ENCODE measurements at places on chromosomes 12 and 14.

DNA sequence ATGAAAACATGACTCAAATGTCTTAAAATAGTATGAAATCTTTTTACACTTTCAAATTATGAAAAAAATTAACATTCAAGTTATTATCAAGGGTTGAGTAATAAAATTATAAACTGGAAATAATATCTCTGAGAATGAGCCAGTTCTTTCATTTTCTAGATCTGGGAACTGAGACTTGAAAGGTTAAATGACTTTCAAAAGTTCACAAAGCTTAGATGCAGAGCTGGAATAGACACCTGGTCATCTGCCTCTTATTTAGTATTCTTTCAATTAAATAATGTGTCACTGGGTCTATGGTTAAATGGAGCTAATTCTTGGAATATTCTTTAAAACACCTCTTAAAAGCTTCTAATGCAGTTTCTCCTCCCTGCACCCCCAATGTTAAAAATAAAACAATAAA lies 86.6 kb downstream of the CDK17 start:
- DNase-seq, result no peak

GRCh38 chr12:115946867-115947695 lies 330.4 kb downstream of the MED13L start:
- DNase-seq, result no peak

GRCh38 chr14:45222485-45223262 lies 30.3 kb downstream of the MIS18BP1 start:
- DNase-seq, result no peak

DNA sequence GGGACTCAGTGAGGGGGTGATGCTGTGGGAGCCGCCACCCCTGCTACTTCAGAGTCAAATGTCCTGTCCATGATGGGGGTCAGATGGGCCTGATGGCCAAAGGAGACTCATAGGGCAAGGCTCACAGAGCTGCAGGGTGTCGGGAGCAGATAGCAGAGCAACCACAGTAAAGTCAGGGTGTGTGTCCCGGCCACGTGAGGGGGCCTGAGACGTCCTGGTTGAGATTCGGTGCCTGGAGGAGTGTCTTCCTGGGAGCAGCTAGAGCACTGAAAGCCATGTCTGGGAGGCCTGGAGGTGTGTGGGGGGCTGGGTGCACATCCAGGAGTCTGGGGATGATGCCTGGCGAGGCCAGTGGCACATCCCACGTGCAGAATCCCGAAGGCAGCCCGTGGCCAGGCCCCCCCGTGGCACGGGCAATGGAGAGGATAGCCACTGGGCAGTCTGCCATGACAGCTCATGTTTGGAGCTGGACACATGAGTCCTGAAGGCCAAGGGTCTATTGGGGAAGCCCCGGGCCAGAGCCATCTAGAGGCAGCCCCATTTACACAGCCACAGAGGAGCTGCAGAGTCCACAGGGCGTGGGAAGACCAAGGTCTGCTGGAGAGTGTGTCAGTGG lies 308.0 kb upstream of the SFSWAP start:
- no peak for DNase-seq

- no peak for DNase-seq
These were observed 156.0 kb upstream of the PLEKHG7 start for GRCh38 chr12:92546635-92547348.

DNA sequence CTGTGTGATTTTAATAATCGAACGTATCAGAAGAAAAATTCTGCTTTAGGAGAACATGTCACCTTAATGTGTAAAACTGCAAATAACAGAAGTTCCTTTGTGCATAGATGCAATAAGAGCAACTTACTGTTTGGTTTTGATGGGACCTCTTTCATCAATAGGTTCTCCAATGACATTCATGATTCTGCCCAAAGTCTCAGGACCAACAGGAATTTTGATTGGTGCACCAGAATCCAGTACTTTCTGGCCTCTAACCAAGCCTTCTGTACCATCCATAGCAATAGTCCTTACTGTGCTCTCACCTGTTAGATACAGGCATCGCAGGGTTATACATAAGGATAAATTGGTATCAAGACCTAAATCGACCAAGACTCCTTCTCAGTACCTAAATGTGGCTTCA lies 1.1 kb downstream of the ATP5F1B start:
- DNase-seq, result no peak

DNA sequence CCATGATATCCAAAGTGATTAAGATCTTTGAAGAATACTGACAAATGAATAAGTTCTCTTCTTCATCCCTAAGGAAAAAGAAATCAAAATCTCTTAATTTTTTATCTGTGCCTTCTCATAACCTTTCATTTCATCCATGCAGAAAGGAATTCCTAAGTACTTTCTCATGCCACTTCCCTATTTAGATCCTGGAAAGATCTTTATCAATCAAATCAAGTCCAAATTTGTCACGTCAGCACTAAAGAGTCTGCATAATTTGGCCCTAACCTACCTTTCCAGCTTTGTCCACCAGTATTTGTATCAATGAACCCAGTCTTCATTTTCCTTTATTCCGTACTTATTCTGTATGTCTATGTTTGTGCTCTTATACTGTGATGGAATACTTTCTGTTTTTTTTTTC lies 41.2 kb downstream of the VEZT start:
- DNase-seq, result no peak

DNA sequence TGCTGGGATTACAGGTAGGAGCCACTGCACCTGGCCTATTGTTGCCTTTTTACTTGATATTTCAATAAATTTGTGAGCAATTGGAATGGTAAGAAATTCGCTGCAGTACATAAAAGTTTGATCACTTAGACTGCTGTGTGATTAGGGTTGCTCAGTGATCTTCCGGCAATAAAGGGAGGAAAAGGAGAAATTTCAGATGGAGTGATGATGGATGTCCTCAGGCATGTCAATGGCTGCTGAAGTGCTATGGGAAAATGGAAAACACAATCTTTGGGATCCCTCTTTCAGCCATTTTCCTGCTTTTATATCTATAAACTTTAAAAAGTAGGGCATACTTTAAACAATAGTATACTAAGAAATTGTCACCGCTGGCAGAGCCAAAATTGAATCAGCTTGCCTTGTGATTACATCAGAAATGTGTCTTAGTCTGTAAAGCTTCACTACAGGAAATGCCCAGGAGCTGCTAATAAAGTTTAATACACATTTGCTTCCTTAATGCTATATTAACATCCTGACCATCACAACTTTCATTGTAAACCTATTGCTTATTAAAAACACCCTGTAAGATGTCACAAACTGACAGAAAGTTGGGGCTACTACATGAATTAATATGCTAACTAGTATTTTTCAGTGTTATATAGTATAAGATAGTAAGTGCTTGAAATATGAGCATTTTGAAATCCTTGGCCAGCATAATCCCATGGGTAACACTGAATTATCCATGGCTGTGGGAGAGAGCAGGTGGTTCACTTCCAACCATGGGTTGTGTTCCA lies 13.7 kb upstream of the FBXL14 start:
- DNase-seq, result no peak

GRCh38 chr12:115267464-115267863 lies 583.5 kb upstream of the TBX3 start:
- DNase-seq, result no peak

GRCh38 chr12:65631621-65632111 lies 192.6 kb upstream of the HMGA2 start:
- peak; percentile 13 for DNase-seq

GRCh38 chr12:124734224-124734788 lies 129.4 kb downstream of the SCARB1 start:
- DNase-seq, result no peak

- DNase-seq, result no peak
These were observed 139.4 kb downstream of the MON2 start for GRCh38 chr12:62605981-62606380.

DNA sequence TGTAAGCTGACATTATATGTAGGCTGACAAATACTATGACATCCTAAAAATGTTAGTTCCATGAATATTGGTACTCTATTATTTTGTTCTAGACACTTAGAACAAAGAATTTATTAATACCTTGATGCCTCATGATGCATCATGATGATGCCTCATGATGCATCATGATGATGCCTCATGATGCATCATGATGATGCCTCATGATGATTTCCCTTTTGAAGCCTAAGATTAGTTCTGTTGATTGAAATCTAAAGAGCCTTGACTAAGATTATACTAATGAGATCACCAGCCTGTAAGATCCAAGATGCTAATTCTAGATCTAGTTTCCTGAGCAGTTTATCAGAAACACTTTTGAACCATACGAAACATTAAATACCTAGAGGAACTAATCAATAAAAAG lies 4.6 kb upstream of the CEP128 start:
- DNase-seq, result no peak

- no peak for DNase-seq
These were observed 63.9 kb downstream of the ITPK1 start for GRCh38 chr14:93051600-93052546.

- DNase-seq, result no peak
These were observed 41.7 kb downstream of the NUAK1 start for GRCh38 chr12:106097011-106097410.

DNA sequence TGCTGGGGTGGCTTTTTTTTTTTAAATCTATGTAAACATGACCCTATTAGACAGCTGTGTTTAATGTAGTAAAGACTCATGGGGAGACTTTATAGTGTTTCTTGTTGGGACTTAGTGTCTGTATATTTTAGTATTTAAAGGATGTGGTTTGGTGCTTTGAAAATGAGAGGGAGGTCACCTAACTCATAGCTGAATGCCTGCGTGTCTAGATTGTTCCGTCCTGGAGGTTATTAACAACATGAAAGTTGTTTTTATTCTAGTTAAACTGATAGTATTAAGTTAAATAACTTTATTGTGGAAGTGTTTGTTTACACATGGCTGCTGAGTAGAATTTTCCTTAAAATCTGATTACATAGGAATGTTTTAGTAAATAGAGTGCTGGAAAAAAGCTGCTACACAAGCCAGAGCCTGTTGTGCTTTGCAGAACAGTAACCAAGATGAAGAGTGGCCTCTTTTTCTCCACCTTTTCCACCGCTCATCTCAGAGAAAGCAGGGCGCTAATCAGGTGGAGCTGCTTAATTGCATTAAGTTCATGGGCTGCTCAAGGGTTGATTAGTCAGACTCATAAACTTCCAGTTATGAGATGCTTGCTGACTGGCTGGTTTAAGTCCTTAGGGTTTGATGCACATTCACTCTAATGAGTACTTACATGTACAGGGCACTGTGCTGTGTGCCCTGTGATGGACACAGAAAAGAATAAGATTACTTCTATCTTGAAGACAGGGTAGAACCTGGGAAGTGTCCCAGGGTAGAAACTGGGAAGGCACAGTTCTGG lies 62.7 kb downstream of the FBXO34 start:
- no peak for DNase-seq

GRCh38 chr14:75702616-75703261 lies 41.7 kb downstream of the TTLL5 start:
- no peak for DNase-seq

GRCh38 chr14:77556946-77557345 lies 58.3 kb upstream of the ISM2 start:
- DNase-seq, result no peak

- no peak for DNase-seq
These were observed 117.4 kb downstream of the EMP1 start for GRCh38 chr12:13313886-13314285.

- DNase-seq, result no peak
These were observed 6.3 kb upstream of the EVL start for GRCh38 chr14:100058777-100059437.

DNA sequence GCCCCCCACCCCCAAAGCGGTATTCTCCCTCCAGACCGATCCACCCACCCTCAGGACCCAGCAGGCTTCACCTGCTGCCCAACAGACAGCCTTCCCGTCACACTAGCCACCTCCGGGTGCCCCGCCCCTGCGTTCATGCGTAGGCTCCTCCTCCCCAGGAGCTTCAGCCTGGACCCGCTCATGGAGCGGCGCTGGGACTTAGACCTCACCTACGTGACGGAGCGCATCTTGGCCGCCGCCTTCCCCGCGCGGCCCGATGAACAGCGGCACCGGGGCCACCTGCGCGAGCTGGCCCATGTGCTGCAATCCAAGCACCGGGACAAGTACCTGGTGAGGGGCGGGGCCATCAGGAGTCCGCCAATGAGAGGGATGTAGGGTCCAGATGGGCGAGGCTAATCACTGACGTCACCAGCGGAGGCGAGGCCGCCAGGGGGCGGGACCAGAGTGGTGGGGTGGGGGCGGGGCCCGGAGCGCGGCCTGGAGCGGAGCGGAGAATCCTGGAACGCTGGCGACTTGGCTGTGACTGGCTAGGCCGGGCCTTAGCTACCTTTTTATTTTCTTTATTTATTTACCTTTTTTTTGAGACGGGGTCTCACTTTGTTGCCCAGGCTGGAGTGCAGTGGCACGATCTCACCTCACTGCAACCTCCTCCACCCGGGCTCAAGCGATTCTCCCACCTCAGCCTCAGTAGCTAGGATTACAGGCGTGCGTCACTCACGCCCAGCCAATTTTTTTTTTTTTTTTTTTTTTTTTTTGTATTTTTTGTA lies 4.4 kb downstream of the TNS2 start:
- peak; percentile 83 for DNase-seq

DNA sequence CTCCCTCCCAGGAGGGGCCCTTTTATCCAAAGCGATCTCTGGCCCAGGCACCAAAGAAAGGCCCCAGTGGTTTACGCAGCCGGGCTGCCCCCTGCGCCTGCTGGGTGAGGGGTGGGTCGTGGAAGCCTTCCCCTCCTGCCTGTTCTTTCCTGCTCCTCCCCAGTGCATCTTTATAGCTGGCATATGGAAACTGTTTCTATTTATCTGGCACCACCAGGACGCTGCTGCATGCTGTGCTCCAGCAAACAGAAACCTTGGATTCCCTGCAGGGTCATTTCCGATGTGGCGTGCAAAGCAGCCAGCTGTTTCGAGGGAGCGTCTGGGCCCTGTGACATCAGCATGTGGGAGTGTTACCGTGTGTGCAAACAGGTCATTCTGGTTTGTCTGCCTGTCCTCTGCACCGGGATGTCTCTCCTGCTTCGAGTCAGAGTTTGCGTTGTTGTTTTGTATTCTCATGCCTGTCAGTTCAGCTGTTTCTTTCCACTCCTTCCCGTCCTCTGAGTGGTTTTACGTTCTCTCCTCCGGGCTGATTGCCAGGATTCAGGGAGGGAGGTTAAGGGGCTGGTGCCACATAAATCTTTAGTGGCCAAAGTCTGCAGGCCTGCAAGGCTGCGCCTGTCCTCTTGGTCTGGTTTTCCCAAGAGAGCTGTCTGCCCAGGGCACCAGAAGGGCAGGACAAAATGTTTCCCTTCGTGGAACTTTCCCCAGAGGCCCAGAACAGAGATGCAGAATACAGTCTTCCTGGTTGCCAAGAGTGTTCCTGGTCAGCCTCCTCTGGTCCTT lies 24.6 kb downstream of the TPCN1 start:
- DNase-seq, result no peak
